ENCODE measurements at places on chromosomes 12 and 14.

- no peak for DNase-seq
Measured at GRCh38 chr14:47549886-47550285, 125.5 kb downstream of the MDGA2 start.

DNA sequence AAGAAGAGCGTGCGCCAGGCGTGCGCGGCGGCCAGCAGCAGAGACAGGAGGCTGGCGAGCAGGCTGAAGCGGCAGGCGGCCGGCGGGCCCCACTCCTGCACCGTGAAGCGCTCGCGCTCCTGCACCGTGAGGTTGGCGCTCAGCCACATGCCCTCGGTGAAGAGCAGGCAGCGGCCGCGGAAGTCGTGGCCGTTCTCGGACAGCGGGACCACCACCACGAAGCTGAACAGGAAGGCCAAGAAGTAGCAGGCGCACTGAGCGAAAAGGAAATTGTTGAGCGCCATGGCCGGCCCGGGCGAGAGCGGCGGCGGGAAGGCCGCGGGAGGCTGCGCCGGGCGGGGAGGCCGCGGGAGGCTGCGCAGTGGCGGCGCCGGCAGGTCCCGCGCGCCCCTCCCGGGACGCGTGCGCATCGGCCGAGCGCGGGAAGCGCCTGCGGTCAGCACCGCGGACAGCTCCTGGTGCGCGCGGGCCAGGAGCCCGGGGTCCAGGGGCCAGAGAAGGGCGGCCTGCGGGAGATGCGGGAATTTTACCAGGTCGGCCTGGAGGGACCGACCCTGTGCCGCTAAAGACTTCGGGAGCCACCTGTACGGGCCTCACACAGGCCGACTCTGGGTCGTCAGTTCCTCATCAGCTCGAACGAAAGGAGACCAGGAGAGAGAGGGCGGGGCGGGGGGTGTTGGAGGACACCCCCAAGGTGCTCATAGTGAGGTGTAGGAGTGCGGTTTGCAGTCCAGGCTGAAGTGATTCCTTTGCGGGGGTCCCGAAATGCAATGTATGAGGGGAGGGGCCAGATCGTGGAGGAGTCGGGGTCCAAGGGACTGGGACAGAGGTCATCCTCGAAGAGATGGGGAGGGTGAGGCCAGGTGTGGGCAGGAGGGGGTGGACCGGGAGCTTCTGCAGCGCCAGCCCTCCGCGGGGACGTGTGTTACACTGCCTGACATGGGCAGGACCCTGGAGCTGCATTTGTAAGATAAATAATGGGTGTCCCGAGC lies at the start of gene TMEM179:
TMEM179 (minus strand) TSS at position 315 of the 992 bp plus-strand sequence; CDS start at position 284, 31 bp downstream.
- no peak for DNase-seq

GRCh38 chr14:105745433-105746123 lies 219.2 kb downstream of the TMEM121 start:
- no peak for DNase-seq

- no peak for DNase-seq
Measured at GRCh38 chr12:127101076-127101475, 1165.9 kb upstream of the TMEM132C start.
